ENCODE measurements at places on chromosomes 6 and 20. TPM values are rescaled to one million over a fixed set of nuclear protein-coding genes. Genes with fewer than 3 reads are reported as not detected.

The XKR7 gene
- total RNA-seq: not detected

The RPP21 gene
- total RNA-seq: 64.2 TPM

DNA sequence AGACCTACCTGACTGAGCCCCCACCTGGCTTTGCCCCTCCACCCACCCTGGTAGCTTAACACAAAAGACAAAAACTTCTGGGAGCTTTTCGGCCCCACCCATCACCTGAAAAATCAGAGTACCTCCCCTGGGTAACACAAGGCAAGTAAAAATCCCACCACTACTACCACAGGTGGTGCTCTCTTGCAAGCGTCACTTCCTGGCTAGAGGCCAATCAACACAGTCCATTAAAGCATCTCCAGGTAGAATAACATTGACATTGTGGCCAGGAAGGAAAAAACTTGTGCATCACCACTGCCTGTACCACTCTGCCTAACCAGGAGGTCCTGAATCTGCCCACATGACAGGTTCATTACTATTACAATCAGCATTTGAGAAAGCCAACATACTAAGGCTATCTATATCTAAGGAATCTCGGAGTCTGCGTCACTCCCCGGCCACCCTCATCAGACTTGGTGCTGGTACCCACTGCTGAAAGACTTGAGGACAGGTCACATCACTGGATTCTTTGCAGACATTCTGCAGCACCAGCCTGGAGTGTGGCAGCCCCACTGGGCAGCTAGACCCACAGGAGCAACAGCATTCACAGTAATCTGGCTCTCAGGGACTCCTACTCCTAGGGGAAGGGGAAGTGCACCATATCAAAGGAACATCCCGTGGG, 125.9 kb downstream of the CDK19 start:
- peaks cover 32% of the 10 kb centered on the region for H3K4me1 ChIP-seq
- H3K4me3 ChIP-seq: peak overlapping the region; percentile 18
- H3K36me3 ChIP-seq: peaks cover 8% of the 10 kb centered on the region

- peaks cover 10% of the 10 kb centered on the region for H3K4me1 ChIP-seq
- H3K27ac ChIP-seq: no peak overlapping the region
- DNase-seq: peak; percentile 25
- no peaks in the 10 kb centered on the region for H3K36me3 ChIP-seq
- H3K4me3 ChIP-seq: no peak overlapping the region
Measured at GRCh38 chr20:11047559-11047958, 373.8 kb upstream of the JAG1 start.

DNA sequence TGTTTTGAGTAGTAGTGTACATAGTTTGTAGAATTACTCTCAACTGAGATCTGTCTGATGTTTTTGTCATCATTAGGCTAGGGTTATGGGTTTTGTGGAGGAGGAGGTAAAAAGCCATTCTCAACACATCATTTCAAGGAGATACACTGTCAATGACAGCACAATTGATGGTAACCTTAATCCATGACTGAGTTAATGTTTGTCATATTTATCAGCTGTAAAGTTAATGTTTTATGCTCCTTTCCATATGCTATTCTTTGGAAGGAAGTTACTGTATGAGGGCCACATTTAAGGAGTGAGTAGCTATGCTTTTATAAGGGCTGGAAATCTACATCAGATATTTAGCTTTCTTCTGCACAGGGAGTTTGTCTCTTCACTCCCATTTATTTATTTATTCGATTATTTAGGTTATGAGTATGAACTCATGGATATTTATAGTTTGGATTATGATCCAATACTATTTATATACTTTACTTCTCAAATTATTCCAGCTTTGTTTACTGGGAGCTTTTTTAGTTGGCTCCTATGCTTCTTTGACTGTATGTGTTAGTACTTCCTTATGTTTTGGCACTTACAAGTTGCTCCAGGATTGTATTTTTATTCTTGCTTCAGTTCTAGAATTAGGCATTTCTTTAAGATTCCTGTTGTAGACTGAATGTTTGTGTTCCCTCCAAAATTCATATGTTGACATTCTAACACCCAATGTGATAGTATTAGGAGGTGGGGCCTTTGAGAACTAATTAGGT, 156.6 kb upstream of the HCRTR2 start:
- no peak overlapping the region for H3K4me3 ChIP-seq
- H3K27me3 ChIP-seq: no peaks in the 10 kb centered on the region
- no peak overlapping the region for H3K27ac ChIP-seq
- no peak for DNase-seq
- no peaks in the 10 kb centered on the region for H3K36me3 ChIP-seq
- H3K4me1 ChIP-seq: no peaks in the 10 kb centered on the region

GRCh38 chr6:22029171-22029570, 267.7 kb downstream of the PRL start:
- peak overlapping the region; percentile 2 for H3K27ac ChIP-seq
- no peak for DNase-seq
- no peak overlapping the region for H3K4me3 ChIP-seq
- no peaks in the 10 kb centered on the region for H3K4me1 ChIP-seq

DNA sequence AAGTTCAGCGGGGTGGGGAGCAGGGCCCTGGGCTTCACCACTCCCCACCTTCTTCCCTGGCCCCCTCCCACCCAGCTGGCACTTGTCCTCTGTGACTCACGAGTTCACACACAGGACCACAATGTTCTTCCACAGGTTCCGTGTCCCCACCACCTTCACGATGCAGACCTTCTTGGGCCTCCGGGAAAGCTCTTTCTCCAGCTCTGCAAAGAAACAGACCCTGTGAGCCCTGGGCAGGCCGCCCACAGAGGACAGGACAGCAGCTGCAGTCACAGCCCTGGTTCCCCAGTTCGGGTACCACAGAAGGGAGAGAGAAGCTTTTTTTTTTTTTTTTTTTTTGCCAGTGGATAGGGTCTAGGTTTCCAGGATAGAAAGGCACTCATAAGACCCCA, 30.9 kb downstream of the PSMG4 start:
- no peaks in the 10 kb centered on the region for H3K36me3 ChIP-seq
- peaks cover 20% of the 10 kb centered on the region for H3K27me3 ChIP-seq
- no peaks in the 10 kb centered on the region for H3K4me1 ChIP-seq

- H3K4me3 ChIP-seq: no peak overlapping the region
- DNase-seq: no peak
- peaks cover 10% of the 10 kb centered on the region for H3K4me1 ChIP-seq
- H3K36me3 ChIP-seq: no peaks in the 10 kb centered on the region
- no peak overlapping the region for H3K27ac ChIP-seq
Measured at GRCh38 chr6:16832721-16833120, 71.5 kb upstream of the ATXN1 start.

DNA sequence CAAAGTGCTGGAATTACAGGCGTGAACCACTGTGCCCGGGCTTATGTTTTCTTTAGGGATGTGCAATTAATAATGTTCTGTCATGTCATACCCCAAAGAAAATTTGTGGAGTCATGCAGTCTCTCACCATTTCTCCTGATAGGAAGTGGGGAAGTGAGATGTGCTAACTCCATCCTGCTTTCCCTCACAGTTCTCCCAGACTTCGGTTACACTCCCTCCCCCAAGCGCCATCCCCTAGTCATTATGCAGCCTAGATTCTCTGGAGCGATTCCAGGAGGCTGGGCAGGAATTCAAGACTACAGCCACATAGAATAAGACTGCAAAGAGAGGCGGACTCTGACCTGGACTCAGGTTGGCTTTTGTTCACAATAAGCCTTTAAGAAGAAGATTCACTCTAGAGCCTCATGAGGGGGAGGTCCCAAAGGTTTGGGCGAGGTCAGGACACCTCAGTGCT, 271.4 kb downstream of the ALDH8A1 start:
- peaks cover 41% of the 10 kb centered on the region for H3K4me1 ChIP-seq
- H3K27me3 ChIP-seq: no peaks in the 10 kb centered on the region
- no peak overlapping the region for H3K4me3 ChIP-seq
- peak; percentile 7 for DNase-seq
- H3K36me3 ChIP-seq: no peaks in the 10 kb centered on the region

DNA sequence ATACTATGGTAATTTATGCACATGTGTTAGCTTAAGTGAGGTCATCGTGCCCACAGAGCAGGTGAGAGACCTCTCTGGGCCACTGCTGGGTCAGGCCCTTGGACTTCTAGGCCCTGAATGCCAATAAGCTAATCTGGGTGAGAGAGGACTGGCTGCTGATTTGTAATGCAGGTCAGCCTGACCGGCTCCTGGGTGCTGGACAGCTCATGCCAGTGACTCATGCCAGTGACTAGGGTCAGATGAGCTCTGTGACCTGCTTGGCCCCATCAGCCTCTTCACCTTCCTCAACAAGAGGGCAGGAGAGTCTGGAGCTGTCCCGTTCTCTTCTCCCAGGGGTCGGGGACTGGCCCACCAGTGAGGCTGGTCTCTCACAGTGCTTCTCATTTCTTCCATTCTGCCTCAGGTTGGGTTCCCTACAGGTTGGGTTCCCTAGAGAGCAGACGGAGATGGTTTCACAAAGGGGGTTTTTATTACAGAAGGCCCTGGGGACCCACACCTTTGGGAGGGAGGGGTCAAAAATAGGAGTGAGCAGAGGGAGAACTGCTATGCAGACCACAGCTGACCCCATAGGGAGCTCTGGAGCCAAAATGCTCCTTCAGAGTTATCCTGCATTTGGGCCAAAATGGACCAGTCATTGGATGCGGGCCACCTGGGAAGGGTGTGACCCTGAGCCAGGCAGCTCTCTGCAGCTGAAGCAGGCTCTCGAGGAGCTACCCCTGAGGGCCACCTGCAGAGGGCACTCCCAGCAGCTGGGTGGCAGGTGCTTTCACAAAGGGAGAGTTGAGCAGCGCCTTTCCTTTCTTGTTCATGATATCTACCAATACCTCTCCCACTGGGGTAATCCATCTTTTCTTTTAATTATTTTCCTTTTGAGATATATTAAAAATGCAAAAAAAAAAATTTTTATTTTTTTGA, 2.2 kb upstream of the OXT start:
- no peaks in the 10 kb centered on the region for H3K36me3 ChIP-seq
- no peak overlapping the region for H3K4me3 ChIP-seq

GRCh38 chr20:10555865-10556308, 117.9 kb downstream of the JAG1 start:
- no peak overlapping the region for H3K4me3 ChIP-seq
- DNase-seq: no peak
- H3K4me1 ChIP-seq: peaks cover 25% of the 10 kb centered on the region
- H3K36me3 ChIP-seq: no peaks in the 10 kb centered on the region
- H3K27ac ChIP-seq: no peak overlapping the region

DNA sequence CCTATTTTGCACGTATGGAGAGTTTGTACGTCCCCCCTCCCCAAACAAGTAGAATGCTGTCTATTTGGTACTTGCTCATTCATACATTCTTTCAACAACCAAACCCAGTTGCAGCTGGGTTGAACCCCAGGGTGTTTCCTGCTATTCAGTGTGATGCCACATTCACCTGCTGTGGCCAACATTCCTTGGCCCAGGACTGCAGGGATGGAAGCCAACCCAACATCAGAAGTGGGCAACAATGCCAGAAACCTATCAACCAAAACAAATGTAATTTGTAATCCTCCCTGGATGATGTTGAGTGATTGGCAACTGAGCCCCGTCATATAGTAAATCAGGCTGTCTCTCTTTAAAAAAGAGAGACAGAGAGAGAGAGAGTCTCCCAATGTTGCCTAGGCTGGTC, 8.9 kb downstream of the NT5E start:
- DNase-seq: no peak
- H3K4me1 ChIP-seq: peaks cover 82% of the 10 kb centered on the region
- peak overlapping the region; percentile 51 for H3K27ac ChIP-seq
- no peaks in the 10 kb centered on the region for H3K27me3 ChIP-seq
- peaks cover 4% of the 10 kb centered on the region for H3K36me3 ChIP-seq

DNA sequence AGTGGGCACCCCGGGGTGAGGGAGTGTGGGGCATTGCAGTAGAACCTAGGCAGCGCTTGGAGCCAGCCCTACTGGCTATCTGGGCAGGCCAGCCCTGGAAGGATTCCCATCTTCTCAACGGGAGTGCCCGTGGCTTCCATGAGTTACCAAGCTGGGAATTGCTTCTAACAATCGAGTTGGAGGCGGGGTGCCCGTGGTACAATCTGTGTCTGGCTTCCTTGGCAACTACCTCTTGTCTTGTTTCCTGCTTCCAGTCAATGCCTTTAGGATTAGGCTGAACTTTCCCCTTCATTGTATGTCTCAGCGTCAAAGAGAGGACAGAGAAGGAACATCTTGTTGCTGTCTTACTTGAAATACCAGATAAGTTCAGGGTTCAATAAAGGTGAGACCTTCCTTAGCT, 33.3 kb downstream of the PPP1R14C start:
- H3K4me3 ChIP-seq: no peak overlapping the region
- no peaks in the 10 kb centered on the region for H3K27me3 ChIP-seq
- no peaks in the 10 kb centered on the region for H3K36me3 ChIP-seq
- H3K27ac ChIP-seq: no peak overlapping the region

DNA sequence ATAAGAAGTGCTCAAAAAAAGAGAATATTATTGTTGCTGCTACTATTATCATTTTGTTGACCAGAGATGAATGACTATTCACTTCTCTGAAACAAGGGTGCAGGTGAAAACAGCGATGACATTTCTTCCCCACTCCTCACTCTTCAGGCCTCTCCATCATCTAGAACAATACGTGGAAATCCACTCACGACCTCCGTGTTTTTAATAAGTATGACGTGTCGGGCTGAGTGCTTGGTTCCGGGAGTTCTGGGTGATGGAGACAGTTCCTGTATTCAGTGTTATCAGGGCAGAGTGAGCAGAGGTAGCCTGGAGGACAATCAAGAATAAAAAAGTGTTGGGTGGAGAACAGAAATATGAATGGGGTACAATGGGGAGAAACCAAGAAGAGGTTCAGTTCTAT, 130.0 kb upstream of the ZNF217 start:
- H3K27ac ChIP-seq: no peak overlapping the region
- H3K4me3 ChIP-seq: no peak overlapping the region
- H3K36me3 ChIP-seq: no peaks in the 10 kb centered on the region

DNA sequence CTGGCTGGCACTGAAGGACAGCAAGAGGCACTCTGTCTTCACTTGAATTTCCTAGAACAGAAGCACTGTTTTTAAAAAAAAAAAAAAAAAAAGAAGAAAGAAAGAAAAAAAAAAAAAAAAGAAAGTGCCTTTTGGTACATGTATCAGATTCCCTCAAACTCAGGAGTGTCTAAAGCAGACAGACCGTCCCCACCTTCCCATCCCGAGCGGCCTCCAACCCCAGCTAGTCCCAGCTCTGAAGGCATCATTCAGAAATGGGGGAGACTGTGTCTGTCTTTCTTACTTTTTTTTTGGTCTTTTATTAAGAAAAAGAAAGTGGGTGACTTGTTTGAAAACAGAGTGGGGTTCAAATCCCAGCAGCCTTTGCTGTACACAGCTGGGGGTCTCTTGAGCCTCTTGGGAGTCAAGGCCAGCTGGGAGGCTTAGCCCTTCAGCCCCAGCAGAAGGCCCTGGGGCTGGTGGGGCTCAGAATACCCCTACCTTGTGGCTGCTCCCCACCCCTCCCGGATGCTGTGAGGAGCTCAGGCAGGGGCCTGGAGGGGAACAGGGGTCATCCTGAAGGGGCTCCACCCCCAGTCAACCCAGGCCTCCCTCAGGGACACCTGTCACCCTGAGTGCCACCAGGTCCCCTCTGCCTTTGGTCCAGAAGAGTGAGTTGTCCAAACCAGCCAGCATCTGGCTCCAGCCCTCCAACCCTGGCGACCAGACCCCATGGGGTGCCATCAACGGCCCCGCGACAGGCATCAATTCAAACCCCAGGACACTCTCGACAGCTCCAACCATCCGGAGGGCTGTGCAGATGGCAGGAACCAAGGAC, 128.3 kb downstream of the TAF4 start:
- H3K27ac ChIP-seq: no peak overlapping the region
- no peak overlapping the region for H3K4me3 ChIP-seq
- no peak for DNase-seq
- no peaks in the 10 kb centered on the region for H3K4me1 ChIP-seq

GRCh38 chr6:56691814-56692213, 49.1 kb upstream of the DST start:
- H3K4me1 ChIP-seq: peaks cover 57% of the 10 kb centered on the region
- H3K27ac ChIP-seq: peak overlapping the region; percentile 84
- H3K4me3 ChIP-seq: peak overlapping the region; percentile 71
- H3K36me3 ChIP-seq: peaks cover 60% of the 10 kb centered on the region
- H3K27me3 ChIP-seq: no peaks in the 10 kb centered on the region
- no peak for DNase-seq

- no peak overlapping the region for H3K4me3 ChIP-seq
- H3K36me3 ChIP-seq: no peaks in the 10 kb centered on the region
- DNase-seq: no peak
Measured at GRCh38 chr20:20755231-20755630, 42.8 kb upstream of the RALGAPA2 start.

All from Calu3 (cell line).